ENCODE measurements at places on chromosomes 5 and 9. TPM values are rescaled to one million over a fixed set of nuclear protein-coding genes. Genes with fewer than 3 reads are reported as not detected.

PRR16 gene
- 6.3 TPM for total RNA-seq

PPP2R2B gene
- total RNA-seq = 1.6 TPM

SLIT3 gene
- 85.8 TPM for total RNA-seq

ORM1 gene
- total RNA-seq = not detected

TBCA gene
- total RNA-seq = 114 TPM

GFM2 gene
- total RNA-seq = 19.7 TPM

PDZD2 gene
- total RNA-seq = 86.4 TPM

AFAP1L1 gene
- total RNA-seq = 45.6 TPM

TLX3 gene
- not detected for total RNA-seq

DAPK1 gene
- 10.1 TPM for total RNA-seq

LSM11 gene
- 1.6 TPM for total RNA-seq

NUTM2G gene
- not detected for total RNA-seq

S1PR3 gene
- total RNA-seq = 34.7 TPM

All from right atrium auricular region (tissue), 2 donors.